ENCODE measurements at places on chromosomes 5 and 9.

- DNase-seq: peak; percentile 37
Measured at GRCh38 chr5:79236362-79236969, 535 bp downstream of the JMY start.

DNA sequence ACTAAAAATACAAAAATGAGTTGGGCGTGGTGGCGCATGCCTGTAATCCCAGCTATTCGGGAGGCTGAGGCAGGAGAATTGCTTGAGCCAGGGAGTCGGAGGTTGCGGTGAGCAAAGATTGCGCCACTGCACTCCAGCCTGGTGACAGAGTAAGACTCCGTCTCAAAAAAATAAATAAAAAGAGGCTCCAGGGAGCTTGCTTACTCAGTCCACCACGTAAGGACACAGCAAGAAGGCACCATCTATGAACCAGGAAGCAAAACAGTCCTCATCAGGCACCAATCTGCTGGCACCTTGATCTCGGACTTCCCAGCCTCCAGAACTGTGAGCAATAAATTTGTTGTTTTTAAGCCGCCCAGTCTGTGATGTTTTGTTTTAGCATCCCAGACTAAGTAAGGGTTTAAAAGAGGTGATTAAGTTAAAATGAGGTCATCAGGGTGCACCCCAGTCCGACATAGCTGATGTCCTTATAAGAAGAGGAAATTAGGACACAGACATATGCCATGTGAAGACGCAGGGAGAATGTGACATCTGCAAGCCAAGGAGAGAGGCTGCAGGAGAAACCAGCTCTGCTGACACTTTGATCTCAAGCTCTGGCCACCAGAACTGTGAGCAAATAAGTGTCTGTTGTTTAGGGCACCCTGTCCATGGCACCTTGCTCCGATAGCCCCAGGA, 45.9 kb downstream of the C9orf50 start:
- DNase-seq: no peak

DNA sequence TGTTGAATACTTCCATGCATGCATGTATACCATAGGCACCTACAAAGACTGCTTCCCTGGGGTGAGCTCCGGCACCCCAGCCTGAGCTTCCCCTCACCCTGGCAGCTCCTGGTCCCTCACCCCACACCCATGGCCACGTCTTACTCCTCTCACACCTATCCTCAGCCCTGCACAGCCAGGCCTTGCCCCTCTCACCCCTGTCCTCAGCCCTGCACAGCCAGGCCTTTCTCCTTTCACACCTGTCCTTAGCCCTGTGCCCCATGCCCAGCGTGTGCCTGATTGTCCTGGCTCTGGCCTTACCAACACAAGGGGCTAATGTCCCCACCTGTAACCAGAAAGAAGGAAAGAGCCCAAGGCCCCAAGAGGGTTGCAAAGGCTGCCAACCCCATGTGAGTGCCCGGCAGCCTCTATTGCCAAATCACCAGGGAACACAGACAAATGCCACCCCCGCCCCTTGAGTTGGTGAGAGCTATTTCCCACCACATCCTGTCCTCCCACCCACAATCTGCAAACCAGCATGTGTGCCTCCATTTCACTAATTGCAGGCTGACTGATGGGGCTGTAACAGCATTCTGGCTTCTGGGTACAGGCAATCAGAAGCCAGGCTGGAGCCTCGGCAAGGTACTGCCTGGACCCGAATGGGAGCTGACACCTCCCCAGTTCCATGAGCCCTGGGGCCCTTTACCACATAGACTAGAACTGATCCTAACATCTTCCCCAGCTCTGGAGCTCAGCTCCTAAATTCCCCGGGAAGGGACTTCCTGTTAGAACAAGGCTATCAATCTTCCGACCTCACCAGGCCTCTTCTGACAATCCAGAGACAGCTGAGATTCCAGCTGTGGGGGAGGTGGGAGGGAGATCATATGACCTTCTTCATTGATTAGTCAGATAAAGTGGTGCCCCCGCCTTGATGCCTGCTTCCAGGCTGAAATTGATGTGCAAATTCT, 78.2 kb downstream of the FAM114A2 start:
- DNase-seq: peak; percentile 9

- DNase-seq: no peak
Measured at GRCh38 chr9:135791431-135792267, 89.7 kb downstream of the KCNT1 start.
